ENCODE measurements at places on chromosomes 6 and 20.

GRCh38 chr6:152636021-152636608 lies 1.0 kb downstream of the SYNE1 start:
- peak; percentile 36 for DNase-seq

DNA sequence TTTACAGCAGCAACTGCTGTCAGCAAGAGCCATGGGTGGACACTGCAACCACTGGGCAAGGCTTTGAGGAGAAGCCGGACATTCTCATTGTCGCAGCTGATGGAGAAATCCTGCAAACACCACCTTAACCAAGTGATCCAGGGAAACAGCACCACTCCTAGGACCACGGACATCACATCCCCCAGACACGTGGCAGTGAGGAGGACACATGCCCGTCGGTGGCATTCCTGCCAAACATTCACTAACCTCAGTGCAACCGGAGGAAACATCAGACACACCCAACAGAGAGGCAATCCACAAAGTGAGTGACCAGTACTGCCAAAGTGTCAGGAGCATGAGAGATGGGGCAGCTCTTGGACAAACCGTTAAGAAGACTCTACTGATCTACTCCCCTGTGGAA lies 16.6 kb upstream of the IRF4 start:
- DNase-seq, result no peak

DNA sequence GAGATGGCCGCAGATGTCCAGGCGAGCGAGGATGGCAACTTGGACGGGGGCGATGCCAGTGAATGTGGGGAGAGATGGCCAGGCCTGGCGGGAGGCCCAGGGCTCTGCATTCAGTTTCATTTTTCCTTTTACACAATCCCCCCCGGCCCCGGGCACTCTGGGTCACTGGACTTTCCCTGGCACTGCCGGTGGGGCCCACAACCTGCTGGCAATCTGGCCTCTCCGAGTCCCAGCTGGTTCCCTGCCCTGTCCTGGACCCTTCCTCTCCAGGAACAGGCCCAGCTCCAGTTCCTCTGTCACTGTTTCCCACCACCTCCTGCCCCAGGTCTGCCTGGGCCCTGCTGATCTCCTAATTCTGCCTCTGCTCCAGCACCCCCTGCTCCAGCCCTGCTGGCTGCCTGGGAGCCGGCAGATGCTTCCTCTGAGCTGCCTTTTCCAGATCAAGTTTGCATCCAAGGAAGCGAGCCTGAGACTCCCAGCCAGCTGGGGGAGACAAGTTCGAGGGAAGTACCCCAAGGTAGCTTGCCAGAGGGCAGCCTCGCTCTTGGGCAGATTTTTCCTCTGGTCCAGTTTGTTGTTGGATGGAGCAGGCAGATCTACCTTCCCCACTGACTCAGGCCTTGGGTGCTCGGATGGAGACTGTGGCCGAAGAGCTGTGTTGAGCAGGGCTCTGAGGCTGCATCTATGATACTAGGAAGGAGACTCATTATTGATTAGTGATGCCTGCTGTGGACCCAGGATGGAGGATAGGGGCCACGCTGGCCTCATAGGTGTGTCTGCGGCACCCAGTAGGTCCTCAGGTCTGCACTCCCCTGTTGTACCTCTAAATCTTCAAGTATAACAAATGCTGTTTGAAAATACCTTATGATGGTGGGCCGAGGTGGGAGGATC lies 83.2 kb downstream of the CEBPB start:
- no peak for DNase-seq

- peak; percentile 60 for DNase-seq
Observed at GRCh38 chr20:47181056-47181862, 175.2 kb downstream of the ZMYND8 start.

DNA sequence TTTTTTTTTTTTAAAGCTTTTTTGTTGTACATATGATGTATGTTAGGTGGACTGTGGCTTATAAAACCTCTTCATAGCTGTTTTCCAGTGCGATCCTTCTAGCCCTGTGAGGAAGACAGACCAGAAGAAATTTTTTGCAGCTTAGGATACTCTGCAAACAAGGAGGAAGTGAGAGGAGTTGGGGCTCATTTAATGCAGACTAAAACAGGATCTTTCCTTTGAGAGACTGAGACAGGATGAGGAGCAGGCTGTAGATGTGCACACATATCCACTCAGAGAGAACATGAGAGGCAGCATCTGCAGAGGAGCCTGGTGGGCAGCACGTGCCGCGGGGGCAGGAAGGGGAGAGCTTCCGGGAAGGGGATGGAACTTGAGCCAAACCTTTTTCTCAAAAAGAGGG lies 45.7 kb downstream of the PPARD start:
- no peak for DNase-seq

DNA sequence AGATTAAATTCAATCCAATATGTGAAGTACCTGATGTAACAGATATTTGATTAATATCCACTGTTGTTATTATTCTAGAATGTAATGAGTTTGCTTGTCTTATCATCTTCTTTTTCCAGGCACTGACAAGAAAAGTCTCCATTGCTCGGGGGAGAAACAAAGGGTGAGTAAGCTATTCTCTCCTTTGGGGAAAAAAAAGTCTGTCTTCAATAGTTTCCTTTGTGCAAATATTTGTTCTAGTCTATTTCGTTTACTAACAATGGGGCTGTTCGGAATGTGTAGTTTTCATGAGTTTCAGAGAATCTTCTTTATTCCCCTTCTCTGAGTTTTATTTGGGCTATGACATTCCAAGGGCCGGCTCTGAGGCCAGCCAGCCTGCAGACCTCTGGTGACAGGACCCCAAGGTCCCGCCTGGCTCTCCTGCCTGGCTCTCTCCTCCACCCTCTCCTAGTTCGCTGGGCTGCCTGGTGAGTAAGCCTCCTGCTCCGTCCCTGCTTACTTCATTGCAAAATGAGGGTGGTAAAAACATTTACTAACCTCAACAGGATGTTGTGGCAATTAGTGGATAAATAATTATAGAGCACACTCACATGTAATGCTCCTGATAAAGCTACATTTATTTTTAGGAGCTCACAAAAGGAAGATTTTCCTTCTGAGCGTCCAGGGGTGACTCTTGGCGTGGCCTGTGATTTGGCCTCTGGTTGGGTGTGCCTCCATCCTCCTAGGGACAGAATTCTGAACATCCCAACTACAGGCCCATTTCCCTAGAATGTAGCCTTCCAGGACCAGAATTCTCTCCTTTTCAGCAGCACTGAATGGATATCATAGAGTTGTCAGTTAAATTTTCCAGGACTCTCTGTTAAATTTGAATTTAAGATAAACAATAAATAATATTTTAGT lies 43.1 kb upstream of the SNX9 start:
- DNase-seq, result no peak

DNA sequence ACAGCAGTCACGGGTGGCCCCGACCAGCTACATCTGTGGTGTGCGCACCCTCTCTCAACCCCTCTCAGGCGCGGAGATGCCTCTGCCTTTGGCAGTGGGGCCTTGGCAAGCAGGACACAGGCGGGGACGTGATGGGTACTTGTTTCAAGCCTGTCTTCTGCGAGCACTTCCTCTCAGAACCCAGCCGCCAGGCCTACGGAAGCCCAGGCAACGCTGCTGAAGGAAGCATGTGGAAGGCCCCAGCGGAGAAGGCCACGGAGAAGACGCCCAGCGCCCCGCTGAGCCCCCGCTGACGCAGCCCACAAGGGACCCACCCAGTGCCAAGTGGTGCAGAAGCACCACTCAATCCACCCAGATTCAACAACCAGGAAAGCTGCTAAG lies 13.0 kb downstream of the SERPINB6 start:
- no peak for DNase-seq

DNA sequence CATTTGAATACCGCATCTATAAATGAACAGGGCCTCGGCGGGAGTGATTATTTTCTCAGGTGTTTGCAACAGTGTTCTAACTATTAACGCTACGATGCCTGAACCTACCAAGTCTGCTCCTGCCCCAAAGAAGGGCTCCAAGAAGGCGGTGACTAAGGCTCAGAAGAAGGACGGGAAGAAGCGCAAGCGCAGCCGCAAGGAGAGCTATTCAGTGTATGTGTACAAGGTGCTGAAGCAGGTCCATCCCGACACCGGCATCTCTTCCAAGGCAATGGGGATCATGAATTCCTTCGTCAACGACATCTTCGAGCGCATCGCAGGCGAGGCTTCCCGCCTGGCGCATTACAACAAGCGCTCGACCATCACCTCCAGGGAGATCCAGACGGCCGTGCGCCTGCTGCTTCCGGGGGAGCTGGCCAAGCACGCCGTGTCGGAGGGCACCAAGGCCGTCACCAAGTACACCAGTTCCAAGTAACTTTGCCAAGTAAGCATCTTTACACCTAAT lies 70.9 kb downstream of the HFE start:
- no peak for DNase-seq

GRCh38 chr6:155782739-155783459 lies 327.3 kb upstream of the NOX3 start:
- DNase-seq, result no peak

DNA sequence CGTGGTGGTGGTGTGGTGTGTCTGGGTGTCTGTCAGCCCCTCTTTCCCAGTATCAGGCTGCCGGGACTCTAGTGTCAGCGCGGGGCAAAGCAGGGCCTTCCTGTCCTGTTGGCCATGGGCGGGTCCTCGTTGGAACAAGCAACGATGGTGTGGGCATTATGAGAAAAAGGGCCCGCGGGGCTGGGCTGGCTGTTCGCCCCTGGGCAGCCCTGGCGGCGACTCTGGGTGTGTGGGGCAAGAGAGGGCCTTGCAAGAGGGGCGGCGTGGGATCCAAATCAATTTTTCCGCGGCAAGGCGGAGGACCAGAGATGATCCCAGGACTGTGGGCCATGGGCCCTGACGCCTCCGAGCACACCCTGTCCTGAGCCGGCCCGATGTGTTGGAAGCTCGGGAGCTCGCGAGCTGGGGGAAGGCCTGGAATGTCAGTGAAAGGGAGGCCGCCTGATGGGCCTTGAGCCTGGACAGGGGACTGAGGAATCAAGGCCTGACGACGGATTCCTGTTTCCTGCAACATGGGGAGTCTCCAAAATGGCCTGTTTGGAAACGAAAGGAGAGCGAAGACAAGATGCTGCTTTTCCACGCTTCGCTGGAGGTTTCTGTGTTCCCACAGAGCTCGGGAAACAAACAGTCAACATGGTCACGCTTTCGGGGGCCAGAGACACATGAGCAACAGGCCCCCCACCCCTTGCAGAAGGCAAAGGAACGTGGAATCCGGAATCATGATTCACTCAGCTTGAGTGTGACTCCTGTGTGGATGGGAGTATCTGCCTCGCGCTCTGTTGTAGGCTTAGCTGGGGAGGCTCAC lies 364.7 kb upstream of the DEFB115 start:
- no peak for DNase-seq

- DNase-seq, result no peak
Observed at GRCh38 chr6:120447605-120448004, 886.7 kb downstream of the TBC1D32 start.

GRCh38 chr20:51001430-51002265 lies 21.3 kb downstream of the KCNG1 start:
- no peak for DNase-seq

- no peak for DNase-seq
Observed at GRCh38 chr6:101595276-101595675, 201.8 kb downstream of the GRIK2 start.

- DNase-seq, result no peak
Observed at GRCh38 chr20:33372993-33373441, 28.3 kb downstream of the CDK5RAP1 start.

GRCh38 chr6:69232008-69232407 lies 564.8 kb downstream of the LMBRD1 start:
- no peak for DNase-seq

DNA sequence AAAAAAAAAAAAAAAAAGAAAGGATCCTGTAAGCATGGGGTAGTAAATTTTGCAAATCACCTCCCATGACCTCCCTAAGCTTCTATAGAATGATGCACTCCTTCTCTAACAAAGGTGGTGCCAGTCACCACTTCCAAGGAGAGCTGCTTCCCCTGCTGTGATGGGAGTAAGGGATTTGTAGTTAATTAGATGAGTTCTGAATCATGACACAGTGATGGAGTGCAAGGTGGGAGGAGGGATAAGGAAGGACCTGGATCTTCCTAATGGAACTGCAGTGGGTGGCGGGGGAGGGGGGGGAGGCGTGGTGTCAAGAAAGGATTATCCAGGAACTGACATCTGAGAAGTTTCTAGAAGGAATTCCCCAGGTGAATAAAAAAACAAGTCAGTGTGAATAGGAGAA lies 47.8 kb downstream of the NRN1 start:
- DNase-seq, result no peak
